Hepatic stellate cell (primary cell): ENCODE measurements at places on chromosomes 5 and 9.

GRCh38 chr9:84296146-84296843, 44.3 kb downstream of the SLC28A3 start:
- peak; percentile 41 for DNase-seq

DNA sequence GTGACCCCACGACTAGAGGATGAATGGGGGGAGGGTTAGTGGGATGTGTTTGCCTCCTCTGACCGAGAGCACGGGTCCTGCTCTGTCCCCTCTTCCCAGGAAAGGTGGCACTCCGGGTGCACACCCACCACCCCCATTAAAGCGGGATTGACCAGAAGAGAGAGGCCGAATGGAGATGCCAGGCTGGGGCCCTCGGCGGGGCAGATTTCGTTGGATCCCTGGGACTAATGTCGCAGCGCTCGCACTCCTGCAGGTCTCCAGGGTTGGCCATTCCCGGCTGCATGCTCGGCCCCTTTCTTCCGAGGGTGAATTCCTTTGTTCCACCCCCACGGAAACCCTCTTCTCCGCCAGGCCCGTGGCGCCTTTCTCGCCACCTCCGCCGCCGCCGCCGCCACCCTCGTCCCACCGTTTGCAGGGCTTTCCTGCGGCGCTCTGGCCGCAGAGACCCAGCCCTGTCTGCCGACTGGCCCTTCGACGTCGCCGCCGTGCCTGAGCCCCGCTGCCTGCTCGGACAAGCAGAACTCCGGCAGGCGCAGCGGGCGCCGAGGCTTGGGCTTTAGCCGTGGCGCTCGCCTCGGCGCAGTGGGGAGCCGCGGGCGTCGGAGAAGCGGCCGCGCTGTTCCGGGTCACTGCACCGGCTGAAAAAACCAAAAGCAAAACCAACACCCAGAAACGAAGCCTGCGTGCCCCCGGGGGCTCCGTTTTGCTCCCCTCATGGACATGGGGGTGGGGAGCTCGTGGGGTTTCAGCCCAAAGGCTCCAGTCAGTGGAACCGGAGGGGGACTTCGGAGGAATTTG, 11.8 kb downstream of the LMX1B start:
- no peak for DNase-seq

DNA sequence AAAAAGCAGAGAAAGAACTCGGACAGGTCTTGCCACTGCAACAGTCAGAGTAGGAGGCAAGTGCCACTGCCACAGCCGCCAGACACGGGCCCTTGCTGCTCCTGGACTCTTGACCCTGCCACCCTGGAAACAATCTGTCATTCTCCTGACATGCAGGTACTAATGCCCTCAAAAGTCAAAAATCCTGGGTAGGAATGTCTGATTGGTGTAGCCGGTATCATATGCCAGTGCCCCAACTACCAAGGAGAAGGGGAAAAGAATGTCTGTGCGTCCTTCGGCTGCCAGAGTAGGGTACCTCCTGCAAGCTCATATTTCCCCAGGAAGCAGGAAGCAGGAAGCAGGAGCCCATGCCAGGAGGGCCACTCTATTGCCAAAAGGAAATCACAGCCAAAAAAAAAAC, 30.5 kb upstream of the F2RL1 start:
- DNase-seq, result no peak

DNA sequence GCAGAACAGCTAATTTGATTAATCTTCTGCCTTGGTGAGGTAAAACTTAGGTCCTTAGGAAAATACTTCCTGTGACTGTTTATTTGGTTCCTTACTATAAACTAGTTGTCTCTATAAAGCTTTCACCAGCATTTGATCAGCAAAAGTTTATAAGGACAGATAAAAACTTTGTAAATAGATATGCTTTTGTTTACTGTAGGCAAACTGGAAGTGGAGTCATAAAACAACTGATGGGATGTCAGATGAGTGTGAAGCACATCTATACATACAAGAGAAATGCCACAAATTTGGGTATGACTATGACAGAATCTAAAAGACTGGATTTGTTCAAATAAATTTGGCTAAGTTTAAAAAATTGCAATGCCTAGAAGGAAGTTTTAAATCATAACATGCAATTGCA, 5.5 kb downstream of the PTGER4 start:
- DNase-seq, result no peak

GRCh38 chr5:103234239-103234975, 24.2 kb upstream of the MACIR start:
- DNase-seq, result no peak

DNA sequence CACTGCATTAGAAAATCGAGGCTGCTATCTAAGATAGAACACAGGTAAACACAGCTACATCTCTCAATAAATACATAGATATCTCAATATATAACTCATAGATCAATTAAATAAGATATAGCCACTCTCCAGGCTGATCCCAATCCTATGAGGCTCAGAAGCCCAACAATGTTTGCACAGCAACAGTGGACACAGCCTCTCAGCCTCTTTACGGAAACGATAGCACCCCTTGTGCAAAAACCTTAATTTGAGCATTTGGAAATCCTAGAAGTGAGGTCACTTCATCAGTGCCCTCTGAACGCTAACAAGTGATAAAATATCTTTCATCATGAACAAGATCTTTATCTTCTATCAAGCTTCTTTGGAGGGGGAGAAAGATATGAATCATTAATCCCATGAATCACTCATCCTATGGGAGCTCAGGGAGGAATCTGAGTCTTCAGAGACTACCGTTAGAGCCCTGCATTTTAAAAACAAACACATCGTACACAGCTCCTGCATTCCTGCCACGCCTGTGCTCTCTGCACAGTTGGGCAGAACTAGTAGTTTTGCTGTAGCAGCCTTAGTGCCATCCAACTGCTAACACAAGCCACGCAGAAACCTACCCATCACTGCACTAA, 71.4 kb downstream of the MED27 start:
- peak; percentile 35 for DNase-seq

- DNase-seq, result no peak
Observed at GRCh38 chr5:60918466-60918865, 26.4 kb downstream of the ERCC8 start.

DNA sequence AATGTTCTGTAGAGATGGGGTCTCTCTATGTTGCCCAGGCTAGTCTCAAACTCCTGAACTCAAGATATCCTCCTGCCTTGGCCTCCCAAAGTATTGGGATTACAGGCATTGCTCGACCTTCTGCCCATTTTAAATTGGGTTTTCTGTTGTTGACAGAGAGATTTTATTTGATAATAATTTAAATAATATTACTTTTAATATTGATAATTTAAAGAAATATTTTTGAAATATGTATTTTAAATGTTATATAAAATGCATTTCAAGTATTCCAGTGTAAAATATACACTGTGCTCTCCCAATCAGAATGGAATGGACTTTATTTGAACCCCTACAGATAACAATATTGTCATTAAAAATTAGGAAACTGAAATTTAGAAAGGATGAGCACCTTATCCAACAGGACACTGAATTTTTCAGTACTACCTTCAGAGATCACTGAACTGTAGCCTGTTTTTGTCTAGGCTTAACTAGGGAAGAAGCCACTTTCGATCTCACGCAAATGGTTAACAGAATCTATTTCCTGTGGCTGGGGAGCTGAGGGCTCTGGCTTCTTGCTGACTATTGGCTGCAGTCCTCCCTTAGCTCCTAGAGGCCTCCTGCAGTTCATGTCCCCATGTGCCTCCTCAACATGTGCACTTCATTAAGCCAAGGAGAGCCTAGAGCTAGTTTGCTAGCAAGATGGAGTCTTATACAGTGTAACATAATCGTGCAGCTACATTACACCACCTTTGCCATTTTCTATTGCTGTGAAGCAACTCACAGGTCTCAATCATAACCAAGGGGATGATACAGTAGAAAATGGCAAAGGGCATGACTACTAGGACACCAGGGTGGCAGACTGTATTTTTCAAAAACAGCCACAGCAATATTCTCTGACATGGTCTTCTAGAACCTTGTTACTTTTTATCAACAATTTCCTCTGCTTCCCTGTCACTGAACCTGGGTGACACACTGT, 150.0 kb downstream of the CDC42SE2 start:
- DNase-seq, result no peak

DNA sequence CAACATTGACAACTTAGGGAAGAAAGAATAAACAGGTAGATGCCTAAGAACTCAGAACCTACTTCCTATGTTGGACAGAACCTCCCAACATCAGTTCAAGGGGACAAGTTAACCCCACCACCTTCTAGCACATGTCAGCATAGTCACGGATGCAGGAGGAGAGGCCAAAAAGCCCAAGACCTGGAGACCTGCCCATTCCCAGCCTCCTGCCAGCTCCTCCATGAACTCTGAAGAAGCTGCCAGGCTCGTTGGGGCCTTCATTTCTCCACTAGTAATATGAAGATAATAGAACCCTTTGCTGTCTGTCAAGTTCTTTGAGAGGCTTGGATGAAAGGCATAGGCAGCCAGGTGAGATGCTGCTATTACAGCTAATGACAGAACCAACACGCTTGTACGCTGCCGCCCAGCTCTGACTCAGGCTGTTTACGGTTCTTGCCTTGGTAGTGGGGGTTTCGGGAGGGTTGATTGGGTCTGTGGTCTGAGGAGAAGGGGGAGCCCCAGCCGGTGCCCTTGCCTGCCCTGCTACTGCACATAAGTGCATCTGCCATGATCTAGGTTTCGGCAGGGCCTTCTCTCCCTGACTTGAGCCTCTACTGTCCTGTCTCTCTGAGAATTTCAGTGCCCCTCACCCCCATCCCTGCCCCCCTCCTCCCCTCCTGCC, 82.2 kb downstream of the NRG2 start:
- no peak for DNase-seq

DNA sequence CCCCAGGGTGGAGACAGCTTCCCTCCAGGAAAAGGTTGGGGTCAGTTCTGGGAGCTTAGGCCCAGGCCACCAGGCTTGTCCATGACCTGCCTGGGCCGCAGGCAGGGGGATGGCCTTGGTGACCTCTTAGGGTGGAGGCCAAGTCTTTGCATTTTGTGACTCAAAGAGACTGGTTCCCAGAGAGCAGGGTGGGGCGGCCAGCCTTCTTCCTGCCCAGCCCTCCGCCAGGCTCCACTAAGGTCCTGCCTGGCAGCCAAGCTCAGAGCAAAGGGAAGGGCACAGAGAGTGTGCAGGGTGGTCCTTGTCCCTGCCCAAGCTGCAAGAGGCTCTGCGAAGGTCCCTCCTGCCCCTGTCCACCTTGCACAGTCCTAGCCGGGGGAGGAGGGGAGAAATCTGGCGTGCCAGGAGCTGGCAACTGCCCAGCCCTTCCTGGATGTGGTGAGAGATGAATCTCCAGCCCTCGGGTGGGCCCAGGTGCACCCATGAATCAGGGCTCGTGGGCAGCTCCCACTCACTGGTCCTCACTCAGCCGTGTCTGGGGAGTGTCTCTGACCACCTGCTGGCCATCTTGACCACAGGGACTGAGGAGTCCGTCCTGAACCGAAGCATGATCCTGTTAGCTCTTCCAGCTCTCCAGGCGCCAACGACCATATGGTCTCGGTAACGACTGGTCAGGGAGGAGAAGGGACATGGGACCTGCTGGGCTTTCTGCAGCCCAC, 2.3 kb upstream of the PTGDS start:
- no peak for DNase-seq

DNA sequence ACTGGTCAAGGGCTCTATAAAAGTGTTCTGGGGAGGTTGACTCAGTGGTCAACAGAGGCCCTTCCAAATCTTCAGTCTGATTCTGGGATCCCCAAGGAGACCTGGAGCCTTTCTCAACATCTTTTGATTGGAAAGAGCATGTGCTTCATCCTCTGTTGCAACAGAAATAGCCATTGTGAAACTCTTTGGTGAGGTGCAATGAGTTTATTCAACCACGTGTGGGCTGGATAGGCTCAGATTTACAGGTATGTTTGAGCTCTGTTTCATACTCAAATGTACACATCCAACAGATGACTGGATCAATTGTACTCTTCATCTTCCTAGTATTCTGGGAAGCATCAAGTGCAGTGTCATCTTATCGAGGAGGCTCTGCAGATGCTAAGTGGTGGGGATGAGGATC, 60.5 kb downstream of the CTSL start:
- no peak for DNase-seq

DNA sequence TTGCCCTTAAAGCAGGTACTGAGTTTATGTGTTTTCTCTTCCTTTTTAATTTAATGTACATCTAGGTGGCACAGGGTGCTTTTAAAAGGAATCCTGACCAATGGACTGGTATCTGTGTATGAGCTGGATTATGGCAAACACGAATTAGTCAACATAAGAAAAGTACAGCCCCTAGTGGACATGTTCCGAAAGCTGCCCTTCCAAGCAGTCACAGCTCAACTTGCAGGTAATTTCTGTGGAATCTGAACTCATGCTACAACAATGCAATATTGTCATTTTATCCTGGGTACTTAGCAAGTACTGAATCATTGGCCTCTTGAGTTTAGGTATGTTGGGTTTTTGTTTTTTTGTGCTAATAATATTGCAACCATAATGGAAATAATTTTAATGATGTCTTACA, 14.4 kb upstream of the TMOD1 start:
- no peak for DNase-seq

- DNase-seq, result peak; percentile 2
Observed at GRCh38 chr5:75412111-75412990, 75.3 kb downstream of the HMGCR start.

DNA sequence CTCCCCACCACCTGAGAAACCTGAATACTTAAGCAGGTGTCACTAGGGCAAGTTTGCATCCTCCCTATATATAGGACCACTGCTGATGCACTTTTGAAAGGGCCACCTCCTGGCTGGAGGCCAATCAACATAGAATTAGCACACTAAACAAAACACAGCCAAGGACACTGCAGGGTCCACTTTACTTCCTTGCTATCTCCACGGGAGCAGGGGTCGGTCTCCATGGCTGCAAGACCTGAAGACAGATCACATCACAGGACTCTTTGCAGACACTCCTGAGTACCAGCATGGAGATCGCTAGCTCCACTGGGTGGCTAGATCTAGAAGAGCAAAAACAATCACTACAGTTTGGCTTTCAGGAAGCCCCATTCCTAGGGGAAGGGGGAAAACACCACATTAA, 72.3 kb downstream of the C9orf153 start:
- DNase-seq, result no peak

- DNase-seq, result no peak
Observed at GRCh38 chr9:108486831-108487230, 369.0 kb downstream of the ACTL7B start.

DNA sequence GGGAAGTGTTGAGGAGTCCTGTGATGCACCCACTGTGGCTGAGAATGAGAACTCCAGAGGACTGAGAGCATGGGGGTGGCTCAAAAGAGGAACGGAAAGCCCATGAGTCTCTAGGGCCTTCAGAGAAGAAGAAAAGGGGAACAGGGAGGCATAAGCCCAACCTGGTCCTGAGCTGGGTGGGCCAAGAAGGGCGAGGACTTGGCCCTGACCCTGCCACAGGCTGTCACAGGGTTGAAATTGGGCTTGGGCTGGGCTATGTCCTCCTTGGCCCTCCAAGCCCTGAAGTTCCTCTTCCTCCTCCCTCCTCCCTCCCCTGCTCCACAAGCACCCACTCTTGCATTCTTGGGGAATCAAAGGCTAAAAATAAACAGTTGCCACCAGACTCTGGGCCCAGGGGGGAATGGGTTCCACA, 49.3 kb upstream of the PPARGC1B start:
- DNase-seq, result no peak

DNA sequence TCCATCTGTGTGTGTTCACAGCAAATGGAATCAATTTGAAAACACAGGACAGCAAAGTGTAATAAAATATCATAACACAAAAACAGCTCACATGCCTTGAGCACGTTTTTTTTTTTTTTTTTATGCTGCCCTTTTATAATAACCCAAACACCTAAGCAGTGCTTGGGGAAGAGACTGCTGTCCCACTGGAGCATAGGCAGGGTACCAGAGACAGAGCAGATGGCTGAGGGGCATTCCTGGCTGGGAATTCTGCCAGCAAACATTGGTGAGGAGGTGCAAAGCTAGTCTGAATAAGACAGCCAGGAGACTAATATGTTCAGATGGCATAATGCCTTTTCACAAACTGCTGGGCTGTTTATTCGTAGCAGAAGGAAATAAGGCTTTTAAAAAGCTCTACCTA, 58.1 kb upstream of the SV2C start:
- no peak for DNase-seq

- no peak for DNase-seq
Observed at GRCh38 chr5:56656846-56657726, 158.3 kb upstream of the MAP3K1 start.
